ENCODE measurements at places on chromosomes 6 and 20.

DNA sequence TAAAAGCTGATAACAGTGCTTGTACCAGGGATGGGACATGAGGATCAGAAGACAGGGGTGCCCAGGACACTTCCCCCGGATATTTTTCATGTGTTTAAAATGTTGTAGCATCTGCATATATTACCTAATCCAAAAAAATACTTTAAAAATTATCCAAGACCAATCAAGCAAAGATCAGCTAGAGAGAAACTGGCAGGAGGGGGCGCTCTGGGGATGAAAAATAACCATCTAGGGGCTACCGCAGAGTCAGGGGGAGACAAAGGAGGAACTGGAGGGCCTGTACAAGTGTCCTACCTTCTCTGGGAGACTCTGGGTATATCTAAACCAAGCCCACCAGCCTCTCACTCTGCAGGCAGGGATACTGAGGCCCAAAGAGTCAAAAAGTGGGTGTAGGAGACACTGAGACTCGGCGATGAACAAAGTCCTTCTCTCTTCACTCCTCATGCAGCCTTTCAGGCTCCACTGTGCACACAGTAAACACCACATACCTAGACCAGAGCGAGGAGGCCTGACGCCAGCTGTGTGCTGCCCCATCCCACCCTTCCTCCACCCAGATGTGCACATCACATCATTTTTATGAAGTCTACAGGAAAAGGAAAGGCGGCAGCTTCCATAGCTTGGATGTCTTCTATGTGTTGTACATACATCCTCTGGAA lies 9.8 kb downstream of the RIMS4 start:
- no peak for DNase-seq

- no peak for DNase-seq
These were observed 279.0 kb upstream of the ZFP64 start for GRCh38 chr20:52470561-52470960.

GRCh38 chr6:35736982-35737412 lies at the start of gene ARMC12:
ARMC12 (plus strand) TSS chr6:35737032; CDS start chr6:35737109, 77 bp downstream.
- no peak for DNase-seq

DNA sequence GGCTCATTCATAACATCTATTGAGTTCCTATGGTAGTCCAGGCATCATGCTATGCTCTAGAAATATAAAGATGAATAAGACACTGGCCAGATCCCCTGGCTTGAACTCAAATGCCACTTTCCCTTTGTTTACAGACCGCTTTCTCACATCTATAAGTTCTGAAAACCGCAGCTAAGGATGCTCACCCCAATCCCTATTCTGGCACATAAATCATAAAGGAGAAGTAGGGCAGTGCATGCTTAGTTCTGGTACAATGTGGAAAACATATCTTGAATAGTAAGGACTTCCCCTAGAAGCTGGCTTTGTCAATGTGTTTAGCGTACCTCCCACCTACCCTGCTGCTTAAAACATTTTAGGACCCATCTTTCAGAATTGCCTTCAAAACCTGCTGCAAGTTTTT lies 26.4 kb downstream of the MRS2 start:
- DNase-seq: no peak

GRCh38 chr20:49759266-49759950 lies 45.7 kb upstream of the B4GALT5 start:
- no peak for DNase-seq

DNA sequence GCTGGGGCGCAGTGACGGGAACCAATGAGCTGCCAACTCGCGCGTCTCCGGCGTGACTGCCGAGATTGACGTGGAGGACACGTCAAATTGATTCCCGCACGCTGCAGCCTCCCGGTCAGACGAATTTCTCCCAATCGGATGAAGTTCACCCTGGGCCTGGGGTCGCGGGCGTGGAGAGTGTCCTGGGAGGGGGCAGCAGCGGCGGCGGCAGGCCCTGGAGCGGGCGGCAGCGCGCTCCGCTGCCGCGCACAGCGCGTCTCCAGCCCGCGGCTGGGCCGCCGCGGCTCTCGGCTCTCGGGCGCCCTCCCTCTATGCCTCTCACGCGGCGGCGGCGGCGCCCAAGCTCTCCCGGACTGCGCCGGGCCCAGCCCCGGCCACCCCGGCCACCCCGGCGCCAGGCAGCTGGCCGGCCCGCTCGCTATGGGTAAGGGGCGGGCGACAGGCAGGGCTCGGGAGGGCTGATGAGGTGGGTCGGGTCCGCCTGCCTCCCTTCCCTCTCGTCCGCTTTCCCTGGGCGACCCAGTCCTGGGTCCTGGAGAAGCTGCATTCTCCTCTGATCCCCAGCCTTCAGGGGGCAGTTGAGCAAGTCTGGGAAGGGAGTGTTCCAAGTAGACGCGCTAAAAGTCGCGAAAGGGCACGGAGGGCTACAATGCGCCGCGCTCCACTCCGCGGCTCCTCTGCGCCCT lies at the start of gene PAX1:
Gene PAX1 (plus strand): TSS at position 90 of the 686 bp plus-strand sequence. CDS start 49 bp downstream, at position 139.
- DNase-seq: no peak

GRCh38 chr6:110816677-110817076 lies 1.4 kb upstream of the CDK19 start:
- DNase-seq: no peak

- DNase-seq: no peak
These were observed 52.2 kb downstream of the CDC40 start for GRCh38 chr6:110232450-110232849.

- DNase-seq: no peak
These were observed 210.3 kb downstream of the FOXA2 start for GRCh38 chr20:22374066-22374465.

GRCh38 chr20:17645546-17646208 lies 36.4 kb downstream of the RRBP1 start:
- DNase-seq: no peak

DNA sequence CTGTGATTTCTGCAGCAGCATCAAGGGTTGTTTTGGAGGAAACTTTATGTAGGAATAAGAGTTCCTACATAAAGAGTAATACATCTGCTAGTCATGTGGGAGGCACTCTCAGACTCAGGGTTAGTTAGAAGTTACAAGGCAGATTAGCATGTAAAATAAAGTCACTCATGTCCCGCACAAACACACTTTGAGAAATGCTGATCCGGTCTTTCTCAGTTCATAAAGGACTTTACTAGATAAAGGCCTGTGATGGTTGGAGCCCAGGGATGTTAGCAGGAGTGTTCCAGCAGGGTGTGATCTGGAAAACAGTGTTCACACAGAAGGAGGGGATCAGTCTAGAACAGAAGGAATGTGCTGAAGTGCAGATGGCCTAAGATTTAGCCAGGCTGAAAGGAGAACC lies 33.1 kb upstream of the NOP56 start:
- no peak for DNase-seq

DNA sequence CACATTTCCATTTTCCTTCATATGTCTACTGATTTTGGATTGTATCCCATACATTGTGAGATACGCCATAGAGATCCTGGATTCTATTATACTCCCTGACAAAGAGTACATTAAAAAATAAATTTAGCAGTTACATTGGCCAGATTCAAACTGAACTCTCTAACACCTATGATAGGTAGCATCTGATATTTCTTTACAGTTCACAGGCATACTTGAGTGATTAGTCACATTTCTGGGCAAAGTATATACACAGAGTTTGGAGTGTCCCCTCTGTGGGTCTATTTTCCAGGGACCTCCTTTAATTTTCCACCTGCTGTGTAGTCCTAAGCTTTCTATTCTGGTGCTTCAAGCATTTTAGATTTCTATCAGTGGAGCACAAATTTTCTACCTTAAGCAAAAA lies 96.4 kb downstream of the TBC1D32 start:
- DNase-seq: no peak

- DNase-seq: no peak
These were observed 177.4 kb upstream of the PLN start for GRCh38 chr6:118370722-118371121.

DNA sequence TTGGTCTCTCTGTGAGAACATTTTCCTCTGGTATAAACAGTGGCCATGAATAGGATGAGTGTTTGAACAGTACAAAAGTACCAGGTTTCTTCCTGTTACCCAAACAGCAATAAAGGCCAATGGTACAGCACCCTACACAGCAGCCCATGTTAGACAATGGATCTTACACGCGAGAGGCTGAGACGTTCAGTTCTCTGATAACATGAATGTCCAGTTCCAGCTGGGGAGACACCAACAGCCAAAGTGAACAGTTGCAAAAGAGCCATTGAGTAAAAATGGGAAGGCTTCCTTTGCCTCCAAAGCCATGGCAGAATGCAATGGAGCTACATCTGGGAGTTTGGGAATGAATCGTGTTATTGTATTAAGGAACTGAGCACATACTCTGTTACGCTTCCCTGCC lies 246.8 kb upstream of the SGK1 start:
- DNase-seq: no peak

DNA sequence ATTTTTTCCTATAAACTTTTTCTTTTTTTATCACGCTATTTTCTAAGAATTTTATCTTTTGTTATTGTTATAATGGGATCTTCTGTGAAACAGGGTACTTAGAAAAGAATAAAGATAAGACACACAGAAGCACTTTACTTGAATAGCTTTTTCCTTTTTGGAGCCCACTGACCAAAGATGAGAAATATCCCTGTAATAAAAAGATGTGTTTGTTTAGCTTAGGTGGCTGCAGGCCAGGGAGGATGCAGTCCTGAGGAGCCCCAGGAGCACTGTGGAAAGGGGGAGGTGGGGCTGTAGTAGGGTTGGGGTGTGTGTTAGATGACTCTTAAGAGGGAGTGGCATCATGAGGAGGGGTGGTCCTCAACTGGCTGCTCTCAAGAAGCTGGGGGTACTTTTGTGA lies 128.6 kb downstream of the ARID1B start:
- DNase-seq: no peak

DNA sequence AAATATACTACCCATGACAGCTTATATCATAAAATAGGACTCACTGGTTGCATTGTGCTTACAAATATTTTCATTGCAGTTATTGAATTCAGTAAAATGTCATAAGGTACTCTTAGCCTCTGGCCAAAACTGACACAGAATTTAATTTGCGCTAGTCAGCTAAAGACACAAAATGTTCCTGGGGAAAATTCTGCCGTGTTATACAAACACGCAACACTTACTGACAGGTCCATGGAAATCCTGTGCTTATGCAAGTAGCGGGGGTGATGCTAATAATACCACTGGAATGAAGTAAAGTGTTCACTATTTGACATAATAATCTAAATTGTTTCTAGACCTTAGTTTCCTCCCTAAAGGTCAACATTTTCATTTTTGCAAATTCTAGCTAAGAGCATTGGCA lies 354.4 kb upstream of the RSPO3 start:
- no peak for DNase-seq

- no peak for DNase-seq
These were observed 68.6 kb upstream of the FOXP4 start for GRCh38 chr6:41477572-41477971.

DNA sequence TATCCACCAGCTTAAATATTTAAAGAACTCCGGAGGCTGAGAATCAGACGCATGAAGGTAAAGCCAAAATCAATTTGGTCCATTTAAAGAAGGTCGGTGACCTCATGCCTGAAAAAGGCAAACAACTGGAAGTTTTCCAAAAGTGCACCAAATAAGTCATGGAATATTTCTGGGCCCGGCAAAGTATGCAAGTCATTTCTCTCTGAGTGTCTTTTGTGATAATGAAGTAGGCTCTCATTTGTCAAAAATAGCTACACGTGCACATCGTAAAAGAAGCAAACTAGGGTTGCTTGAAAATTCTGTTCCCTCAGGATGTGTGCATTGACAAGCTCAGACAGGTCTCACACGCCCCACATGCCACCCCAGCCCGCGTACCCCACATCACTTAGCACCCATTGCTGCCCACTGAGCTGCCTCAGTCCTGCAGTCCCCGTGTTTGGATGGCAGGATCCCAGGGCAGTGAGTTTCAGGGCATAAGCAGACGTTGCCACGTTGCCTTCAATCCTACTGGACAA lies 20.5 kb upstream of the PYGB start:
- no peak for DNase-seq

DNA sequence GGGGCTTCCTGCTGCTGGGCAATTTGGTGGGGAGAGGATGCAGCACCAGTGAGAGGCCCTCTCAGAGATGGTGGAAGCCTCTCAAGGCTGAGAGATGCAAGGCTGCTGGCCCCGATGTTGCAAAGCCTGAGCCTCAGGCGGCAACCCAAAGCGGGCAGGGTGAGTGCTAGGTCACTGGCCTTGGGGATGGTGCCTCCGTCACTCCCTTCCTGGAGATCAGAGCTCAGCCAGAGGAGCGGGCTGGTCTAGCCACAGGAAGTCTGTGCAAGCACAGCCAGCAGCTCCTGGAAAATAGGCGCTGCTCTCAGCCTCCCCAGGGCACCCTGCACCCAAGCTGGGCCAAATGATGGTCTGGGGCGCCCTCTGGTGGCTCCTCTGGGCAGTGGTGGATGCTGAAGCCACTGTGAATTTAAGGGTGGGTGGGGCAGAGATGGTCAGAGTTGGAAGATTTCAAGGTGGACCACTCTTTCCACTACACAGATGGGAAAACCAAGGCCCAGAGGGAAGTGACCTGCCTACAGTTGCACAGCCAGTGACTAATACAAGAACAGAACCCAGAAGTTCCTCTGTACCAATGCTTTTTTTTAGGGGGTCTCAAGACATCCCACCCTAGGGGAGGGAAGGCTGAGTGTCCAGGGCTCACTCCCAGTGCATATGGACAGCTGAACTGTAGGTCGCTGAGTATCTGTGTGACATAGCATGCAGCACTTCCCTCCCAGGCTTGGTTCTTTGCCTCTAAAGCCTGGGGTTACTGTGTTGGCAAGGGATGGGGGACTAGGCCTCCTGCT lies 20.8 kb downstream of the C20orf203 start:
- peak; percentile 69 for DNase-seq

DNA sequence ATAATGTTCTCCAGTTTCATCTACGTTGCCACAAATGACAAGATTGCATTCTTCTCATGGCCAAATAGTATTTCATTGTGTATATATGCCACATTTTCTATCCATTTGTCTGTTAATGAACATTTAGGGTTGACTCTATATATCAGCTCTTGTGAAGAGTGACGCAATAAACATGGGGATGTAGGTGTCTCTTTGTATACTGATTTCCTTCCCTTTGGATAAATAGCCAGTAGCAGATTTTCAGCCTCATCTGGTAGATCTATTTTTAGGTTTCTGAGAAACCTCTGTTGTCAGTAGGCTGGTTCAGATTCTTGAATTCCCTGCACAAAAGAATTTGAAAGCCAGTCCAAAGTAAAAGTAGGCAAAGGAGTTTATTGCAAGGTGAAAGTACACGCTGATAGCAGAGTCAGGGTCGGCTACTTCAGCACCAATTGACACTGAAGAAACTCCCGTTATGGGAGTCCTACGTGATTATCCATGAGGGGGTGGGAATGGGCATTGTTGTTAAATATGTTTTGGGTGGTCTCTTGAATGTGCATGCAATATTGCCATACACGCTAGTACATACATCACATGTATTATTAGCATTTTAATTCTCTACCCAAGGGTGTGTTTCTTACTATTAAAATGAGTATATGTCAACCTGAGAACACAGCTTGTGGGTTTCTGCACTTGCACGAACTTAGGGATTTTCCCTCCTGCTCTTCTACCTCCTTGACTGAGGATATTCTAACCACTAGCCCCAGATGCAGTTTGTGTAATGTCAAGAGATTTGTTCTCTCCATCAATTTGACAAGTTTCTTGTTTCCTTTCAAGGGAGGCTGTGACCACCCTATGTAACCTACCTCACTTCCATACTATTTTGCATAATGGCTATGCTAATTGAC lies 14.4 kb upstream of the SLC17A2 start:
- DNase-seq: no peak

All from stimulated activated CD8-positive, alpha-beta memory T cell treated with anti-CD3 and anti-CD28 coated beads, Interleukin-15, amount 100 ng/mL, for 4 hours (primary cell).